GM12891 (cell line): ENCODE measurements at places on chromosomes 3 and 15.

DNA sequence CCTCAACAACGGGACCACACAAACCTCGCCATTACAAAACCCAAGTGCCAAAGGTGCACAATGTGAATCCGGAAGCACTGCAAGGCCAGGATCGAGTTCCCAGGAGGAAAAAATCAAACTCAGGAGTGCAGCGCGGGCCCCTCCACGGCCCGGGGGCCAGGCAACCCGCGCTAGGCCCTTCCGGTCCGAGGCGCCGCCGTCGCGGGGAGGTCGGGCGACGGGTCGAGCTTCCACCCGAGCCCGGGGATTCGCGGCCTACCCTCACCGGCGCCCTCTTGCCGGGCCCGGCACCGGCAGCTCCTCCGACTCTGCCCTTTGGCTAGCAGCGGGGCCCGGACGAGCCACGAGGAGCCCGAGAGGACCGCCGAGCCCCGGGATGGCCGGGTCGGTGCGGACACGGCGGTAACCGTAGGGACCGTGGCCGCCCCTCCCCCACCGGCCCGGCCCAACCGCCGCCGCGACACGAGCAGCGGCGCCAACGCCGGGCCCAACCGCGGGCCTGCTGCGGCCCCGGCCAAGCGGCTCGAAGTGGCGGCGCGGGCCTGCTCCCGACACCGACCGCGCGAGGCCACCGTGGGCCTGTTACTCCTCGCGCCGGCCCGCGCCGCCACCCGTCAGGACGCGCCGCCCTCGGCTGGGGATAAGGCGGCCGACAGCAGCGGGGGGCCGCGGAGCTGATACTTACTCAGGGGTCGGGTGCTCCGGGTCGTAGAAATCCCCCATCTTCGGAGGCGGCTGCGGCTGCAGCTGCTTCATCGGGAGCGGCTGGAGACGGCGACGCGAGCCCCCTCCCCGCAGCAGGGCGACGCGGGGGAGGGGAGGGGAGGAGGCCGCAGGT lies 525 bp downstream of the SETD2 start:
- DNase-seq: peak; percentile 30

- DNase-seq: no peak
These were observed 480.7 kb upstream of the SUCLG2 start for GRCh38 chr3:68135067-68135466.

GRCh38 chr3:42430781-42431532 lies 20.5 kb upstream of the LYZL4 start:
- DNase-seq: no peak

- no peak for DNase-seq
These were observed 67.1 kb downstream of the ATP2B2 start for GRCh38 chr3:10437995-10438901.

- DNase-seq: no peak
These were observed 4.1 kb upstream of the UTS2B start for GRCh38 chr3:191334346-191334893.

GRCh38 chr3:160796813-160797164 lies 40.8 kb downstream of the PPM1L start:
- no peak for DNase-seq

- DNase-seq: no peak
These were observed 17.1 kb downstream of the ASB14 start for GRCh38 chr3:57275393-57275792.

- no peak for DNase-seq
These were observed 325.2 kb upstream of the MEIS2 start for GRCh38 chr15:37425541-37425940.

DNA sequence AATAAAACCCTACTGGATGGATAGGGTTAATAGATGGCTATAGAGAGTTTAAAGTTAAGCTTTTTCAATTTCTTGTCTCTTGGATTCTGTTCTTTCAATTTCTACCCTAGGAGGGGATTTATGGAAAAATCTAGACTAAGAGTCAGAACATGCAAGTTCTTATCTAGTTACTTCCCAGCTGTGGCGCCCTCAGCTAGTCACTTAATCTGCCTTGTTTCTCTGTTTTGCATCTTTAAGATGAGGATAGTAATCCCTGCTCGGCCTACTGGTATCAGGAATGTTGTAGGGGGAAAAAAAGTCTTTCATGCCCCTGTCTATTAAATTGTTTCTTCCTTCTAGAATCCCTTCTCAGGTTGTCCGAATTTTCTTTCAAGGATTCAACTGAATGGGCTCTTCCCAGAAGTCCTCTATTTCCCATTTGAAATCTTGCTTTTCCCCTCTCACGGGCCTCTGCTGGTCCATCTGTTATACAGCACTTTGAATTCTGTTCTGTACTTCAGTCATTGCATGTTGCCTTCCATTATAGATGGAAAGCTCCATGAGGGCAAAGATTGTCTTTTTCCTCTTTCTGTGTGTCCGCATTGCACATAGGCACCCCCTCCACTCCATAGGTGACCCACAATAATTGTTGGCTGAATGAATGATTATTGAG lies 4.4 kb downstream of the KCTD6 start:
- no peak for DNase-seq

- DNase-seq: no peak
These were observed 75.7 kb upstream of the TPRG1 start for GRCh38 chr3:189096092-189096491.

GRCh38 chr3:123046262-123047061 lies 18.9 kb upstream of the SEMA5B start:
- DNase-seq: no peak

DNA sequence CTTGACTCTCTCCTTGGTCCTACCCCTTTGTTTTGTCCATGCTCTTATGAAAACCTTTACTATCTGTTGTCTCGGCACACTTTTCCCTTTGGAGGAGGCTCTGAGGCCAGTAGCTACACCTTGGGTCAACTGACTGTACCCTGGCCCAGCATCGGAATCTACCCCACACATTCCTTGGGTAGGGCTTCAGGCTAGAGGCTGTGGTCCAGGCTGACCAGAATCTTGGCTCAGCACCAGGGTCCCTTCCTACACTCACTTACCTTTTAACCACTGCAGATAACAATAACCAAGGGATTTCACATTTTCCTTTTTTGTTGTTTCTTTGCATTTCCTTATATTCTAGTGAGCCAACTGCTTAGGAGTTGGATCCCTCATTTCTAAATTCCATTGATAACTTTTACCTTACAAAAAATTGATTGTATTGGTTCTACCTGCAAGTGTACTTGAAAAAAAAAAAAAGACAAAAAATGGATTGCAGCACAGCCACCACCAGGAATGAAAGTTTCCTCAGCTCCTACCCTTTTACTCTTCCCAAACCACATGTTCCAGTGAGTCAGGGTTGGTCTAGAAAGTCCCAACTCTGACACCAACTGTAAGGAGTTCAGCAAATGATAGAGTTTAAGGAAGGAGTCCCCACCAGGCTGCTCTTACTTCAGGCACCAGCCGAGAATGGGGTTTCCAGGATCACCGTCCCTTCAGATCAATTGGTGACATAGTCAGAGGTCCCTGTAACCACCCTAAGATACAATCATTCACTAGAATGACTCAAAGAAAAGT lies 95.6 kb downstream of the FBLN2 start:
- no peak for DNase-seq

DNA sequence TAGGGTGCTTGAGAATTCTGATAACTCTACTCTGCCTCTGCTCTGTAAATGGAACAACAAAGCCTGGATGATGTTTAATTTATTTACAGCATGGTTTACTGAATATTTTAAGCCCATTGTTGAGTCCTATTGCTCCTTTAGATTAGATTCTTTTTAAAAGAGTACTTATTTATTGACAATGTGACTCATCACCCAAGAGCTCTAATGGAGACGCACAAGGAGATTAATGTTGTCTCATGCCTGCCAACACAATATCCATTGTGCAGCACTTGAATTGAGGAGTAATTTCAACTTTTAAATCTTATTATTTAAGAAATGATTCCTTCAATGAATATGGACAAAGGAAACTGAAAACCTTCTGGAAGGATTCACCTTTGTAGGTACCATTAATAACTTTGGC lies 691.4 kb downstream of the ZBBX start:
- no peak for DNase-seq

- DNase-seq: no peak
These were observed 27.6 kb downstream of the ARNT2 start for GRCh38 chr15:80431635-80432344.

DNA sequence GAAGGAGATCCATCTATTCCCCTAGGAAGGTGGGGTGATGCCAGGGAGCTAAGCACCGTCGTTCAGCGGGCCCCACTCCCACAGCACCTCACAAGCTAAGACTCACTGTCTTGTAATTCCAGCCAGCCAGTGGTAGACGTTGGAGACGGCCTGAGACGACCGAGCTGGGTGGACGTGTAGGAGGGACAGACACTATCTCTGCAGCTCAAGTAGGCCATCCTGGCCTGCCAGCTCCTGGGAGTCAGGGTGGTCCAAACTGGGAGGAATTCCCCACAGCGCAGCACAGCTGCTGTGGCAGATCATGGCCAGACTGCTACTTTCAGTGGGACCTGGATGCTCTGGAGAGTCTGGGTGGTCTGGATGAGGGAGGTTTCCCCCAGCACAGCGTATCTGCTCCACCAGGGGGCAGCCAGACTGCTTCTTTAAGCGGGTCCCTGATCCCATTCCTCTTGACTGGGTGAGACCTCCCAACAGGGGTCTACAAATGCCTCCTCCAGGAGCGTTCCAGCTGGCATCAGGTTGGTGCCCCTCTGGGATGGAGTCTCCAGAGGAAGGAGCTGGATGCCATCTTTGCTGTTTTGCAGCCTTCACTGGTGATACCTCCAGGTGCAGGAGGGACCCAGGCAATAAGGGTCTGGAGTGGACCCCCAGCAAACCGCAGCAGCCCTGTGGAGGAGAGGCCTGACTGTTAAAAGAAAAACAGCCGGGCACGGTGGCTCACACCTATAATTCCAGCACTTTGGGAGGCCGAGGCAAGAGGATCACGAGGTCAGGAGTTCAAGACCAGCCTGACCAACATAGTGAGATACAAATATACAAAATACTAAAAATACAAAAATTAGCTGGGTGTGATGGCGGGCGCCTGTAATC lies 27.6 kb downstream of the GNB5 start:
- no peak for DNase-seq

- DNase-seq: no peak
These were observed at the start of gene VILL for GRCh38 chr3:37990527-37990926. VILL (plus strand) TSS chr3:37990786; CDS start chr3:37993673, 2,887 bp downstream.

DNA sequence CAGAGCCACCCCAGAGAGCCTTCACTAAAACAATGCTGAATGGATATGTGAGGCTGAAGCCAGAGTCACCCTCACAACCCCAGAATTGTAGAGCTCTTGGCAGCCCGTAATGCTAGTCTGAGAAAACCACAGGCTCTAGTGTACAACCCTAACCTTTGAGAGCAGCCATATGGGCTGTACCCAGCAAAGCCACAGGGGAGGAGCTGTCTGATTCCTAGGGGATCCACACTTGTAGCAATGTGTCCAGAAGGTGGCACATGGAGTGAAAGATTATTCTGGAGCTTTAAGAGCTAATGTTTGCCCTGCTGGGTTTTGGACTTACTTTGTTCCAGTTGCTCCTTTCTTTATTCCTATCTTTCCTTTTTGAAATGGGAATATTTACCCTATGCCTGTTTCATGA lies 626.8 kb downstream of the GRM7 start:
- no peak for DNase-seq

GRCh38 chr3:128267541-128267940 lies 114.3 kb downstream of the EEFSEC start:
- DNase-seq: no peak

DNA sequence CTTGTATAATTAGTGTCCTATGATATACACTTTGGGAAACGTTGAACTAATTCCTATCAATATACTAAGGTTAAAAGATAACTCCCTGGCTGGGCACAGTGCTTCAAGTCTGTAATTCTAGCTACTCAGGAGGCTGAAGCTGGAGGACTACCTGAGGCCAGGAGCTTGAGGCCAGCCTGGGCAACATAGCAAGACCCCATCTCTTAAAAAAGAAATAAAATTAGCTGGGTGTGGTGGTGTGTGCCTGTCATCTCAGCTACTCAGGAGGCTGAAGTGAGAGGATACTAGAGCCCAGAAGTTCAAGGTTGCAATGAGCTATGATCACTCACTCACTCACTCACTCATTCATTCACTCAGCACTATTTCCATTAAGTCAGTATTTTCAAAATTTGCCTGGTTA lies 55.2 kb downstream of the SLC12A6 start:
- no peak for DNase-seq

DNA sequence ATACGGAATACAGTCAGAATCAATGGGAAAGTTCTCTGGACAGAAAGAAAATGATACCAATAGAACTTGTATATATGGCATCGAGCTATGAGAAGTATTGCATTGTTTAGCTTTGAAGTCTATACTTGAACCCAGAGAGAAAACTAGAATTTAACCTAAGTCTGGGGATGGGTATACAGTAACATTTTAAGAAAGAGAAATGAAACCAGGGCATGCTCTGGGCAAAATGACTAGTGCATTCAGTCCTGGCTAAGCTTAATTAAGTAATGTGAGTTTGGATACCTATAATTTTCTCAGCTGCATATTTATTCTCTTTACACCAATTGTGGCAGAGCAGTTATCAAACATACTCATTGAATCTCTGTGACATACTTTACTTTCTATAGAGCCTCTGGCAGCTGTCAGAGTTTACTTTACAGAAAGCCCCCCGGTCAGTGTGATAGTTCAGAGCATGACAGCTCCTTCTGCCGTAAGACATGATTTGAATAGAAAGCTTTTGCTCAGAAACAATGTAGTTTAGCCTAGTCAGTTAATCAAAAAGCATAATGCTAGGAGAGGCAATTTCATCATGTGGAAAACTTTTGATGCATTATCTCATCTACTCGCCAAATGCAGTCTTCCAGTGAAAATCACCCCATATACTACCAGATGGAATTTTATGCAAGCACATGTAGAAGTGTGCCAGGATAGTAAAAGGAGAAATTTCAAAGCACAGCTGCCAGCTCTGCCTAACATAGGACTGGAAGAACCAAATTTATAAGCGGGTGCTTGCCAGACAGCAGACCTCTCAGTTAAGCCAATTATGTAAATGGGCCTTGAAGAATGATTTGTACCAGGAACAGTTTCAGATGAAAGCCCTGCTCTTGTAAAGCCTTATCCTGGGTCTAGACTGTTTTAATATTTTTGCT lies 40.7 kb downstream of the OXSM start:
- no peak for DNase-seq

DNA sequence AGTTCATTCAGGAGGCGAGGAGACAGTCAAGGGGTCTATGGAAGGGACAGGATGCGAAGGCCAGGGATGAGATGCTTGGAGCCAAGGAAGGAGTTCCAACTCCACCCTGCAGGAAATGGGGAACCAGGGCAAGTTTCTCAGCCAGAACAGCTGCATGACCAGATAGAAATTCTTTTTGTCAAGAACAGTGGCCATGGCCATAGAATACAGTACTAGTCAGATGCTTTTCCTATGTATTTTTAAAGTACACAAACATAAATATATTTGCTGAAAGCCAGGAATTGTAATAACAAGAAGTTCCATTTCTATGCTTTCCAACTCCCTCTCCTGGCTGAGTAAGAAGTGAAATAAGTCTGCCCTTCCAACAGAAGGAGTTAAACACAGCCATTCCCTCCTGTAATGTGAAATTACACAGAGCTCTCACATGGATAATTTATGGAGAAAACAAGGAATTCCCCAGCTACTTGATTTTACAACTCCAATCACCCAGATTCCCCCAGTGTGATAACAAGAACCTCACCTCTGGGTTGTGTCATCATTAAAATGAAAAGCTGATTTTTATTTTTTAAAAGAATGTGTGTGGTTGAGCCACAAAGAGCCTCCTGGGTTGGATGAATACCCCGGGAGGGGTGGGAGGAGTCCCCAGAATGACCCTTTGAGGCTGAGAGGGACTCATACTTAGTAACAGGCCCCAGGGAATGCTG lies 124.6 kb upstream of the ARHGEF3 start:
- DNase-seq: no peak

- no peak for DNase-seq
These were observed 258.3 kb upstream of the ZPLD1 start for GRCh38 chr3:102176333-102177050.
